Hematopoietic multipotent progenitor cell (in vitro differentiated cells): ENCODE measurements at places on chromosomes 3 and 15. TPM values are rescaled to one million over a fixed set of nuclear protein-coding genes. Genes with fewer than 3 reads are reported as not detected.

DNA sequence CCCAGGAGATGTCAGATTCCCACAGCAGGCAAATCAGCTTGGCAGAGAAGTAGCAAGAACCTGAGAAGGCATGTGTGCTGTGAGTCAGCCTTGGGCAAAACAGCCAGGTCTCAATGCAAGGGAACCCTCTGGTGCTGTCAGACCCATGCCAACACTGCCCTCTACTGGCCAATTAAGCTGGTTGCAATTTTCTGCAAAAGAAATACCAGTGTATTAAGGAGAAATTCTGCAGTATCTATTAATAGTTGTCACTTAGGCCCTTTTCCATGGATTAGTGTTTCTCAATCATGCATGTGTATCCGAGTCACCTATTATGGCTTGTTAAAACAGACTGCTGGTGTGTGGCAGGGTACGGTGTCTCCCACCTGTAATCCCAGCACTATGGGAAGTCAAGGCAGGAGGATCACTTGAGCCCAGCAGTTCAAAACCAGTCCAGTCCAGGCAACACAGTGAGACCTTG lies 26.2 kb downstream of the MAP4 start:
- peak; percentile 76 for DNase-seq

DNA sequence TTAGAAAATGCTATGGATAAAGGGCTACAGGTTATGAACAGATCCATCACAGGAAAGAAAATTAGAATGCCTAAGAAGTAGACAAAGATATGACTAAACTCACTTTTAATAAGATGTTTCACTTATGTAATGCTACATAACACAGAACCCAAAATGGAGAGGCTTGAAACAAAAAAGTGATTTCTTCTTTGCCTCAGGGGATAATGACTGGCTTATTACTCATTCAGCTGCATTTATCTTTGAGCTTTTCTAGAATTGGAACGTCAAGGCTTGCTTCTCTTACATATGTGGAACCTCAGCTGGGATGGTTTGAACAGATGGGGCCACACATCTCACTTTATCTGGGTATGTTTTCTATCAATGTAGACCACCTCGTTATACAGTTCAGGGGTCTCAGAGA lies 120.6 kb upstream of the EPHA3 start:
- DNase-seq, result no peak

- no peak for DNase-seq
These were observed 77.0 kb downstream of the TMEM108 start for GRCh38 chr3:133115176-133115575.

- DNase-seq, result no peak
These were observed 17.5 kb downstream of the SEMA7A start for GRCh38 chr15:74415966-74416916.

- no peak for DNase-seq
These were observed 224.1 kb upstream of the TPRG1 start for GRCh38 chr3:188947401-188948280.

- DNase-seq, result peak; percentile 37
These were observed 59.7 kb downstream of the SEMA3G start for GRCh38 chr3:52385157-52385556.

- no peak for DNase-seq
These were observed 25.7 kb downstream of the INSYN1 start for GRCh38 chr15:73727330-73727976.

- DNase-seq, result no peak
These were observed 374.9 kb downstream of the PLCL2 start for GRCh38 chr3:17259685-17260084.

DNA sequence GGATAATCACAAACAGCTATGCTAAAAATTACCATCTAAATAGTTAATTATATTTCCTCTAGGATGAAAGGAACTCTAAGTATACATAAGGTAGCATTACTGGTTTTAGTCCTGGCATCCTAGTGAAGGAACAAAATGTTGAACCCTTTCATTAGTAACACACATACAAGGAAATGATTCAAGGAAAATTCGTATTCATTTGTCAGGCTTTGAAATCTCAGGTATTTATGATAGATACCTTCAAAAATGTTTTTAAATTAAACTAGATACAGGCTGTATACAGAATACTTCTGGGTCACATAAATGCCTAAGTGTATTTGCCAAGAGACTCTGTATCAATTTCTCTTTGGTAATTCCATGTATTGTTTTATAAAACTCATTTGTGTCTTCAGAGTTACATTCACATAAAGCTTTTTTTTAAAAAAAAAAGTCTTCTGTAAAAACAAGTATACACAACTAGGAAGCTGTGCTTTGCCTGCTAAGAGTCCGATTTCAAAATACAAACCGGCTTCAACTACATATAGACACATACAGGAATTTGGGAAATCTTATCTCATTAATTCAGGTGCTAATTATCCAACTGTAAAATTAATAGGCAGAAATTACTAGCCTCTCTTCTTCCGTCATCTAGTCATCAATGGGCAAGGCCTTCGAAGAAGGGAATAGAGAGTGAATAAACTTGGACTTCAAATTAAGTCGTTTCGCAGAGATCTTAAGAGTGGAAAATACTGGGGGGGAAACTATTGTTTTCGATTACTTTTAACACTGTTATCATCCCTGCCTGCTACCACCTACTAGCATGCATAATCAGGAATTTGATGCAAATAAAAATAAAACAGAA lies 1.3 kb downstream of the SECISBP2L start:
- no peak for DNase-seq

GRCh38 chr15:69930754-69931153 lies 167.0 kb downstream of the TLE3 start:
- DNase-seq, result no peak

DNA sequence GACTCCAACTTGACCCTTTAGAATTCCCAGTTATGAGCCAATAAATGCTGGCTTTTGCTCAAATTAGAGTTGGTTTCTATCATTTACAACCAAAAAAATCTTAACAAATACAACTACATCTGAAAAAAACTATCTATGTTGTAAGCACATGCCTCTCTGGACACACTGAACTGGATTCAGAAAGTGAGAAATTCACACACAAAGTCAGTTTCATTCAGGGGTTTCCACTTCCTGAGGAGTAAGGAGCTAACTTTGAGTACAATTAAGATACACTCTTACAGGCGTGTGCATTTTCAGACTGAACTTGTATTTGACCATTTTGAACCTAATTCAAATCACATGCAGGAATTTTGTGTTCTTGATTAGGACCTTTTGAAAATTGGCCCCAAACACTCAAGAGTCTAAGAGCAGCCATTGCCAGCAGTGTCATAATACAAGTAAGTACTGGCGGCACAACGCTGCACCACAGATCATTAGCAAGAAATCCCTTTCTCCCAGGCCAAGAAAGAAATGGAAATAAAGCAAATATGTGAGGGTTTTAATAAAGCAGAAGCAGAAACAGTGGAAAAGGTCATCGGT lies 31.2 kb downstream of the LINS1 start:
- DNase-seq, result no peak

ANKDD1A gene
- total RNA-seq, result 6.2 TPM

DNA sequence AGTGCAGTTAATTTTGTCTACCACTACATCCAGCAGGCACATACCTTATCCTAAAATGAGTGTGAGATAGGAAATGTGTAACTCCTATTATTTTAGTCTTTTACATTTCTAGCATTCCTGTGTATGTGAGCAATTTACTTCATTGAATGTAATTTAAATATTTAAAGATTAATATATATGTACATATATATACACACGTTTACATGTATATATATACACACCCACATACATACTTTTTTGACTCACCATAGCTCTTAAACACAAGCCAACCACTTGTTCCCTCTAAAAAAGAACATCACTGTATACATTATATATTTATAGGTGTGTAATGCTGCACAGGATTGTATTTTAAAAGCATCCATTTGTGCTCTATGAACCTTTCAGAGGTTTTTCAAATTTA lies 425.6 kb upstream of the NECTIN3 start:
- DNase-seq, result no peak

- DNase-seq, result no peak
These were observed 79.2 kb upstream of the KLF13 start for GRCh38 chr15:31247404-31247803.

GRCh38 chr3:97821287-97821773 lies 481 bp upstream of the CRYBG3 start:
- no peak for DNase-seq

SHC4 gene
- total RNA-seq, result 0.81 TPM

DNA sequence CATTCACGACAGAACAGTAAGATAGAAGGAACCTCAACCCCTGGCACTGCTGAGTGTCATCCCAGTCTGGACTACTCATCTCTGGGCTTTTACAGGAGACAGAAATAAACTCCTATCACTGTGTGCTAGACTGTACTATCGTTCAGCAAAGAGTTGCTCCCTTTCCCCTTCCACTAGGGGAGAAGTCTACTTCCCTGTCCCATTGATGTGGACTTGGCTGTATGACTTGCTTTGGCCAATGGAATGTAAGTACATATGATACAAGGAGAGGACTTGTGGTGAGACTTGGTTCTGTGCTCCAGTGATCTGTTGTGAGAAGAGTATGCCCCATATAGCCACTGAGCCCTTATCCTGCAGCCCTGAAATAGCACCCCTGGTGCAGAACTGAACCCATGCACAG lies 5.3 kb upstream of the KIF7 start:
- DNase-seq, result no peak

DNA sequence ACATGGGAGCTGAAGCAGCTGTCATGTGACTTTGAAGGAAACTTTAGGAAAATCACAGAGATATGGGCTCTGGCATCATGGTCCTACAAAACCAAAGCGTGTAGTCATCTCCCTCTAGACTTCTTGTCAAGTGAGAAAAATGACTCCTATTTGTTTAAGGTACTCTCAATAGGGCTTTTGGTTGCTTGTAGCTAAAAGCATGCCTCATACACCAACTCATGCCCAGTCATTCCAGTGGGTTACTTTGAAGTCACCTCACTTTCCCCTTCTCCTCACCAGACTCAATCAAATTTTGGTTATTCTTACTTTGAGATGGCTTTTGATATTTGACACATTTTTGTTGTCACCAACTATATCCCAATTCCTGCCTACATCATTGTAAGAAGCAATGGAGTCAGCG lies 81.6 kb downstream of the BOC start:
- no peak for DNase-seq

DNA sequence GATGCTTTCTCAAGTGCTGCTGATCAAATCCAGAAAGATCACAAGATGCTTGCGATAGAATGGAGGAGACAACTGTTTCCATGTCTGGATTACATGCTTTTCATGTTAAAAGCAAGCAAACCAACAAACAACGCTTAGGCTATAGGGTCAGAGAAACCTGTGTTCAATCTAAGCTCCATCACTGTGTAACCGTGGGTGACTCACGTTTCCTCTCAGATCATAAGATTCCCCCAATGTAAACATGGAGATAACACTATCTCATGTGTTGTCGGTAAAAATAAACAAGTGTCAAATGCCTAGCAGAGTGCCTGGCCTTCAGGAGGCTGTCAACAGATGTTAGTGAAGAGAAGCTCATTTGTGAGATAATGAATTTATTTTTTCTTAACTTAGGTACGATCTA lies 907.8 kb downstream of the NTRK3 start:
- no peak for DNase-seq

- DNase-seq, result no peak
These were observed 13.0 kb downstream of the MCM2 start for GRCh38 chr3:127611251-127611650.

GRCh38 chr3:52742418-52743041 lies 28.2 kb downstream of the NEK4 start:
- DNase-seq, result no peak

A4GNT gene
- total RNA-seq, result not detected

- DNase-seq, result no peak
These were observed 70.1 kb downstream of the CLDN11 start for GRCh38 chr3:170488802-170489201.

- DNase-seq, result no peak
These were observed 18.7 kb downstream of the MFSD1 start for GRCh38 chr3:158820521-158820920.

DNA sequence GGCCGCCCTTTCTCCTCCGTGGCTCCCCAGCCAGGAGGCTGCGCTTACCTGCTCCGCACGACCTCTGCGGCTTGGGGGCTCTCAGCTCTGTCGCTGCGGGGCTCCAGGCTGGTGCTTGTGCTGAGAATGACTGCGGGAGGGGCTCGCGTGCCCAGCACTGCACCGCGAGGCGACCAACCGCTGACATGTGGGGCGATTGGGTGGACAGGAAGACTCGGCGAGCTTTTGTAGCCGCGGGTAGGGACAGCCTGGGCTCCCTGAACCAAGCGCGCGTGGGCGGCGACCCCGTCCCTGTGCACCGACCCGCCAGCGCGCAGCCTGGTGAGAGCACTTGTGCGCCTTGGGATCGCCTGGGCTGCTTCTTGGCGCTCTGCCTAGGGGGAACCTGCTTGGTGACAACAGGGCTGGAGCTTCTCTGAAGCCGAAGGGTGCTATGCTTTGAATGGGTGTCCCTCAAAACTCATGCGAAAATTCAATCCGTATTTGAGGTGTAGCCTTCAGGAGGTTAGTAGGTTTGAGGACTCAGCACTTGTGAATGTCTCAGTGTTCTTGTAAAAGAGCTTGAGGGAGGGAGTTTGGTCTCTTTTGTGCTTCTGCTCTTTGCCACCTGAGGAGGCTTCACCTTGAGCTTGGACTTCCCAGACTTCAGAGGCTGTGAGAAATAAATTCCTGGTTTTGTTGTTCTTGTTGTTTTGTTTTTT lies 50.4 kb downstream of the IL12A start:
- peak; percentile 47 for DNase-seq

DNA sequence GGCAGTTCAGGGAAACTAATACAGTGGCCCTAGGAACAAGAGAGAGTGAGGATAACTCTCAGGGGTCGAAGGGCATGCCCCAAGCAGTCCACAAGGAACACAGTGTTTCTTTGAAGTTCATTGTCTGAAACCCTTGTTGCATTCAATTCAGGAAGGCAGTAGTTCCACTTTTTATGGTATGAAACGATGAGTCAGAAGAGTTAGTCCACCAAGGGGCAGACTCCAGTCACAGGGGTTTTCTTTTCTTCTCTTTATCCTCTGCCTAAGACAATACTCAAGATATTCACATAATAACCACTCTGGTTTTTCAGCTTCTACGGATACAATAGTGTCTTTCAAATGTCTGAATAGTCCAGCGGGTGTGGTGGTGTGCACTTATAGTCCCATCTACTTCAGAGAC lies 23.7 kb upstream of the TICRR start:
- DNase-seq, result no peak

DNA sequence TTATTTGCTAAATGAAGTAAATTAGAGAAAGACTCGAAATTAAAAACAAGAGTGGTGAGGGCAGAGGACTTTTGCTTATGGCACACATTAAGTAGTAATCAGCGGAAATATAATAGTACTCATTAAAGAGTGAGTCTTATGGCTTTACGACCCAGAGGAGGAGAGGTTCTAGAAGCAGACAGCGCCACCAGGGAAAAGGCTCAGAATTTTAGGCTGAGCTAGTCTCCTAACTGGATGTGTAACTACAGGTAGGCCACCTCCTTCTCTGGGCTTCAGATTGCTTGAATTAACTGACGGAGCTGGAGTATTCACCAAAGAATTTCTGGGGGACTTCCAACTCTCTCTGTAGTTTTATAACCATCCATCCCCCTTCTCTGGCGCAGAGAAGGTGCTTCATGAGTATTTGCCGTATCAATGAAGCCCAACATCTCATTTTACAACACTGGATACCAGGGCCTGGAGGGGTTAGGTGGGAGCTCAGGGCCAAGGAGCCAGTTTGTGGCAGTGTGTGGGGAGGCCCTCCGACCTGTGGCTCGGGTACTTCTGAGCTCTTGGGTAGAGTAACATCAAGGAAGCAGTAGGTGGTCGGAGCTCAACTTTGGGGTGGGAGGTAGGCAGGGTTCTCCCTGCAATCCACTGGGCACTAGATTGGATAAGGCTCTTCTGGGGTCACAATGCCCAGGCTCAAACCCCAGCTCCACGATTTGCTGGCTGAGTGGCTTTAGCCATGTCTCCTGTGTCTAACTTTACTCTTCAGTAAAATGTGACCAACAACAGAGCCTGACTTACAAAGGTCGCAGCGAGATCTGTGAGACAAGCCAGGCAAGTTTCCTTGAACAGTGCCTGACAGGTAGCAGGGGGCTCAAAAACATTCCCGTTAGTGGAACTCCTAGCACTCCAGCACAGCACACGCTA lies 1.1 kb downstream of the CHCHD4 start:
- no peak for DNase-seq
